A549 treated with CORT108297 at 1 μM for 4 hours (cell line): ENCODE measurements at places on chromosomes 7 and 10. TPM values are rescaled to one million over a fixed set of nuclear protein-coding genes. Genes with fewer than 3 reads are reported as not detected.

The PPP1R17 gene
- not detected in 5 replicates for total RNA-seq

The PRPS1L1 gene
- not detected in 5 replicates for total RNA-seq

The FBXL13 gene
- total RNA-seq, result 0.26 to 0.88 TPM (median 0.61 TPM) in 5 replicates

The CTTNBP2 gene
- total RNA-seq, result 0.21 to 0.92 TPM (median 0.41 TPM) in 5 replicates

The ABCC2 gene
- total RNA-seq, result 150 to 171 TPM (median 160 TPM) in 5 replicates

The SYT15B gene
- 2.7 to 4.2 TPM (median 3.7 TPM) in 5 replicates for total RNA-seq

The ZNF488 gene
- total RNA-seq, result 10.3 to 15.1 TPM (median 13.3 TPM) in 5 replicates
